ENCODE measurements at places on chromosomes 6 and 20.

- no peak for DNase-seq
Observed at GRCh38 chr6:56803594-56803993, 151.3 kb upstream of the BEND6 start.

DNA sequence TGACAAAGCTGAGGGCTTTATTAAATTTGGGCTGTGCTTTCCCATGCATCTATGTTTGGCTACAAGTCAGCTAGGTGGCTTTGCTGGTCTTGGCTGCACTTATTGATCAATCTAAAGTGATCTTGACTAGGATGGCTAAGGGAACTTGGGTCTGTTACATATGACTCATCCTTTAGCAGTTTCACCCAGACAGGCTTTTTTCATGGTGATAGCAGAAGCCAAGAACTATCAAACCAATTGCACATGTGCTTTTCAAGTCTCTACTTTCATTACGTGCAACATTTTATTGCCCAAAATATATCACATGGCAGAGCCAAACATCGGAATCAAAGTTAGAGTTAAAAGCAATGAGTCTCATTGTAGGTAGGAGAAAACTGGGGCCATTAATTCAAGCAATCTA is 626.3 kb downstream of the TENT5A start:
- DNase-seq, result no peak

GRCh38 chr20:59331721-59332329 is 31.4 kb downstream of the EDN3 start:
- no peak for DNase-seq

- no peak for DNase-seq
Observed at GRCh38 chr6:127972815-127973214, 72.0 kb upstream of the THEMIS start.

GRCh38 chr6:41970436-41970846 is 28.8 kb upstream of the CCND3 start:
- no peak for DNase-seq

GRCh38 chr20:16491294-16491905 is 81.8 kb downstream of the KIF16B start:
- DNase-seq, result no peak

GRCh38 chr6:170124836-170125235 is 166.0 kb downstream of the DLL1 start:
- no peak for DNase-seq

DNA sequence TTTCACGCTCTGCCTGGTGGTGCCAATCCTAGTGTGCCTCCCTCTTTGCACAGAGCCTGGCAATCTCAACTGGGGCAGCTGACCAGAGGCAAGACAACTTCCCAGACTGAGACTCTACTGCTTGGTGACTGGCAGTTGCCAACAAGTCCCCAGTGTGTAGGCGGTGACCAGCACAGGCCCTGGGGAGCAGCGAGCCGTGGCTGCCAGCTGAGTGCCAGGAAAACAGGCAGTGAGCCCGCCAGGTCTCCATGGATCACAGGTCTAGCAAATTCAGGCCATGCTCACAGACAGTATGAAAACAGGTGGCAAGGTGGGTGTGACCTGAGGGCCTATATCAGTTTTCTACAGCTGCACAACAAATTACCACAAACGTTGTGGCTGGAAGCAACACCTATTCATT is 289.9 kb downstream of the KIF16B start:
- no peak for DNase-seq

GRCh38 chr6:134097114-134097707 is 44.8 kb upstream of the SLC2A12 start:
- DNase-seq, result peak; percentile 85

GRCh38 chr6:141783585-141783984 is 349.1 kb upstream of the GJE1 start:
- DNase-seq, result no peak

- no peak for DNase-seq
Observed at GRCh38 chr20:17835240-17835933, 133.2 kb downstream of the SNX5 start.

DNA sequence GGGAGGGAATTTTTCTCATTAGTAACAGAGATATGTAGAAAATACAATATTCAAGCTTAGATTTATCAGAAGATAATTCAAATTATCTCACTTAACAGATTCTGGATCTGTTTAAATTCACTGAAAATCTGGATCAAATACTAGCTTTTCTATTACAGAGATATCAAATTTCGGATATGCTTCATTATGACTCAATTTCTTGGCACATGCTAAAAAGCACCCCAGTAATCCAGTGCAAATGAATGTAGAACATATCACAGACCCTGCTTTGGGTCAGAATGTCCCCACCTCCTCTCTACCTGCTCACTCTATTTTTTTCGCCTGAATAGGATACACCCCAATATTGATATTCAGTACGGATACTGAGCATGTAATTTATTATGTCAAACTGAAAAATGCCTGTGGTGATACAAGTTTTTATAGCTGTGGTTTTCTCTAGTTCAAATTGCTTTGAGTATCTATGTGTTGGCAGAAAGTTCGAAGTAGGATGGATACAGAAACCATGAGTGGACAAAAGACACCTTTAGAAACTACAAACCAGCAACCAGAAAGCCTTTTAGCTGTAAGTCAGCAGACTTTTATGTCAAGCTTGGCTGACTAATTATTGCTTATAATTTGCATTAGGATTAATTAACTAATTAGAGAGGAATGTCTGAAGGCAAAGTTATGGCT is 290.0 kb downstream of the TFAP2B start:
- no peak for DNase-seq

DNA sequence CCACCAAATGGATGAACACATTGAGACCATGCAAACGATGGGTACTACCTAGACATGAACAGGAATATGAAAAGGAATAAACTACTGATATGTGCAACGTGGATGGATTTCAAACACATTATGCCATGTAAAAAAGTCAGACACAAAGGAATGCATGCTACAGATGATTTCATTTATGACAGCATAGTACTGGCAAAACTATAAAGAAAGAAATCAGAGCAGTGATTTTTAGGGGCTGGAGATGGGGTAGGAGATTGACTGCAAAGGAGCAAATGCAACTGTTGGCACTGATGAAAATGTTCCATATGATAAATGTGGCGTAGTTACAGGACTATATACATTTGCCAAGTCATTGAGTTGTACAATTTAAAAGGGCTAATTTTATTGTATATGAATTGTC is 13.4 kb upstream of the COL12A1 start:
- no peak for DNase-seq

DNA sequence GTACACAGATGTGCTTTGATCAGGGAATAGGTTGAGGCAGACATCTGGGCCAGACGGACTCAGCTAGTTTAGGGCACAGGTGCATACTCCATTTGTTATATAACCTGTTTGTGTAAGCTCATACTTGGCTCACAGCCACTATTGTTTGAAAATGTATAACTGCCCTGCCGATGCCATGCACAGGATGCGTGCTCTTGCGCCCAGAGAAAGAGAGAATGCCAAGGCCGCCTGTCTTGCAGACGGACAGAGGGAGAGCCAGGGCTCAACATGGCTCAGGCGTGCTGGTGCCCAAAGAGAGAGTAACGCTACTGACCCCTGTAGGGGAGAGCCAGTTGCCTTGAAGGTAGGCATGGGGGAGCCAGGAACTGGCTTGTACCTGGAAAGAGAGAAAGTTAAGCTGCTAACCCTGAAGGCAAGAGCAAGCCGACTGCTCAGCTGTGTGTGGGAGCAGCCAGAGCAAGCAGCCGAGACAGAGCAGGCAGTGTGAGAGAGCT is 57.7 kb downstream of the FAM229B start:
- no peak for DNase-seq

GRCh38 chr6:142644866-142645265 is 300.1 kb downstream of the HIVEP2 start:
- DNase-seq, result no peak

DNA sequence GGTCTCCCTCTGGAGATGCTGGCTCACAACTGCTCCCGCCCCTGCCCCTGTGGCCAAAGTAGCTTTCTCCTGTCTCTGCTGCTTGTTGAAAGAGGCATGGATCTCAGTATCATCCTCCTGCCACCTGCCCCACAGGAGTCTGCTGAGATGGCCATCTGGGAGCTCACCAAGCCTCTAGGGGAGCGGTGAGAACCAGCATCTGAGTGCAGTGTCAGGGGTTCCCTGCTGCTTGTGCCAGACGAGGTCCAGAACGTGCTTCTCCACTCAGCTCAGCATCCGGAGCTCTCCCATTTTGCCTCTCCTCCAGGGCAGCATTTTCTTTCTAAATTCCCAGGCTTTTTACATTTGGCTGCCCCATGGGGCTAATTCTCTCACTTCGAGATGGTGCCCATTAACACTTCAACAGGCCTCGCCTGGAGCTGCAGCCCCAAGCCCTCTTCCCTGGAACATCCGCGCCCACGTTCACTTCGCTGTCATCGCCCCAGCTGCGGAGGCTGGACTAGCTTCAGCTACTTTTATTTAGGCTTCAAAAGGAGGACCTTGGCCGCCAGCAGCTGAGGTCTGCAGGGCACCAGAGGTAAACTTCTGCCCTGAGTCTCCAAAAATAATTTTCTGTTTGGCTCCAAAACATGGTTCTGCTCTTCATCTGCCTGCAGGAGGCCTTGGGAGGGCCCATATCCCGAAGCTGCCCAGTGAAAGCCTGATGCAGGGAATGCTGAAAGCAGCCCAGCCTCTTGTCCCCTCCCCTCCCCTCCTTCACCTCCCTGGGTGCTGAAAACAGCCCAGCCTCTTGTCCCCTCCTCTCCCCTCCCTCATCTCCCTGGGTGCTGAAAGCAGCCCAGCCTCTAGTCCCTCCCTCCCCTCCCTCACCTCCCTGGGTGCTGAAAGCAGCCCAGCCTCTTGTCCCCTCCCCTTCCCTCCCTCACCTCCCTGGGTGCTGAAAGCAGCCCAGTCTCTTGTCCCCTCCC is 25.2 kb upstream of the MLN start:
- DNase-seq, result no peak

GRCh38 chr20:7893014-7893730 is 47.1 kb downstream of the HAO1 start:
- DNase-seq, result no peak

DNA sequence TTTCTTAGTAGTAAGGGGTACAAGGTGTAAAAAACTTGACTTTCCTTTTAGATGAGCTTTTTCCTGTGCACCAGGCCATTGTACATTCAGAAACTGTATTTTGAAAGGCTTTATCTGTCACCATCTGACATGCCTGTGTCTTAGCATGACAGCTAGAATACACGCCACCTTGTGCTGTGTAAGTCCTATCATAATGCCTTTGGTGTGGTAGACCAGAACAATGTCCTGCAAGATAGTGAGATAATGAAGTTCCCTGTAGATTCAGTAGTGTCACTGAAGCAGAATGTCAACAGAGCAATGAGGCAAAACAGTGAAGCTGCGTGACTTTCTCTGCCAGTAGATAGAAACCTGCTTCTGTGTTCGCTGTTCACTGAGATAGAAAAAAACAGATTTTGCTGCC is 105.8 kb downstream of the JAG1 start:
- DNase-seq, result no peak

DNA sequence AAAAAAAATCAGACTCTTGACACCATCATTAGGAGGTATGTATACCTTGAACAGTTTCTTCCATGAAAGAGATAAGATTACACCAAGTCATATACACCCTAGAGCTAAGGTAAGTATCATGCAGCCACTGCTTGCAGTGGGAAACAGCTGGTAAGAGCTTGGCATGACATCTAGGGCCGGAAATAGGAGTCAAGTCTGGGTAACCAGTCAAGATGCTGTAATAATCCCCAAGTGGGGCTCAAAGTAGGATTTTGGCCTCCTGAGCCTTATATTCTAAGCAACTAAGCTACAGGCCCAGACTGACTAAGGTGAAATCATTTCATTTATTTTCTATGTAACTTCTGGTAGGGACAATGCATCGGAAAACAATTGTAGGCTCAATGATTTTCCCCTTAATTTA is 23.9 kb downstream of the TRERF1 start:
- no peak for DNase-seq

DNA sequence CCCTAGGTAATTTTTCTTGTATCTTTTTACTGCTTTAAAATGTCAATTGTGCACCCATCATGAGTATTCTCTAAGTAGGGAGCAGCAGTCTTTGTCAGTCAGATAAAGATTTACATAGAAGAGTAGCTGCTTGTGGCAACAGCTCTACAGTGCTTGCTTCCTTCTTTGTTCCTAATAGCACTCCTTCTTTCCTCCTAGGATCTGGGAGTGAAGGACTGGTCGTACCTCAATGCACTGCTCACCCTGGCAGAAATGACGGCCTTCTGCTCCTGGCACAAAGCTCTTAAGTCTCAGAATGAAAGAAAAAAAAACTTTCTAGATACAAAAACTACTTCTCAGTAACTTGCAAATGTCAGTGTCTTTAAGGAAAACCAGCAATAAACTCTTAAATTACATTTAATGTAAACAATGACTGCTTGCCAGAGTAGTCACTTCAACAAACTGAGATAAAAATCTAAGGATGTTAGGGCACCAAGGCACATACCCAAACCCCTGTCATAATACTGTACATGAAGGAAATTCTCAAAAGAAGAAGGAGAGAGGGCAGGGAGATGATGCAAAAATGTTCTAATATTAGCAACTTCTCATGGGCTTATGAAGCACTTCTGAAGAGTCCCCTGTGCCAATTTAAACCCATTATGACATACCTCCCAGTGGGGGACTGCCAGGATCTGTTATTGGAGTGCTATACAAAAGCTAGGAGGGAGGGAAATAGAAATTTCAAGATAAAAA is 34.0 kb downstream of the NCOA6 start:
- no peak for DNase-seq

DNA sequence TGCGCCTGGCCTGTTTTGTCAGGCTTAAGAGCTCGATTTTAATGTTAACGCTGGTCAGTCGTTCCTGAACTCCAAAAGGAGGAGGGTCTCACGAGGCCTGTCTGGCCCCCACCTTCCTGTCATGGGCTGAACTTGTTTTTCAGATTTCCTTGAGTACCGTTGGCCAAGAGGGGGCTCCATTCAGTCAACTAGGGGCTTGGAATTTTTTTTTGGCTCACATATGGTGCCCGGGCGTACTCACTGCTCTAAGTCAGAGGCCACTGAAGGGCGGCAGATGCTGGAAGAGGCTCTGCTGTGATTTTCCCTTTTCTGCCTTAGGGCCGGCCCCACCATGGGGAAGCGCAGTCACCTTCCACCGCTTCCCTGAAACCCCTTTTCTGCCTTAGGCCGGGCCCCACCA is 6.9 kb upstream of the BIRC7 start:
- DNase-seq, result no peak

- no peak for DNase-seq
Observed at GRCh38 chr6:107103082-107103481, 12.2 kb downstream of the BEND3 start.

DNA sequence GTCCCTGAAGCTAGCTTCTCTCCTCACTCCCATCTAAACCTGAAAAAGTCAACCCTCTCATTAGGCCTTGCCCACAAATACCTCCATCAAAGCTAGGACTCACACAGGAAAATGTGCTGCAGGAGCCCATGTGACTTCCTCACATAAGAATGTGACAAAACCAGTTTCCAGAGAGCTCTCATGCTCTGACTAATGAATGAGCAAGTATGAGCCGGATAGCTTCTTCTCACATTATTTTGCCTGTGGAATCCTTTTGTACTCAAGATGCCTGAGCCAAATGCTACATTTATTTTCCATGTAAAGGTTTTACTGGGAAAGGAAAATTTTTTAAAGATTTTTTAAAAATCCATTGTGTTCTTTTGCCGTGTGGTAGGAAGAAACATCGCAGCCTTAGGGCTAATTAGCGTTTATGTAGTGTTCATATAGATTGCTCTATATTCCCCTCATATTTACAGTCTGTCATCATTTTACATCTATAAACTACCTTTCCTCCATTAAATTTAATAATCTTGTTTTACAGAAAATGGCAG is 68.6 kb upstream of the CCN6 start:
- DNase-seq, result no peak

- no peak for DNase-seq
Observed at GRCh38 chr20:2835331-2835796, 5.1 kb downstream of the PCED1A start.

- DNase-seq, result no peak
Observed at GRCh38 chr20:63778034-63778752, 38.6 kb downstream of the SLC2A4RG start.

Data from NAMALWA (cell line).